GM04503 (cell line): ENCODE measurements at places on chromosomes 7 and 10.

DNA sequence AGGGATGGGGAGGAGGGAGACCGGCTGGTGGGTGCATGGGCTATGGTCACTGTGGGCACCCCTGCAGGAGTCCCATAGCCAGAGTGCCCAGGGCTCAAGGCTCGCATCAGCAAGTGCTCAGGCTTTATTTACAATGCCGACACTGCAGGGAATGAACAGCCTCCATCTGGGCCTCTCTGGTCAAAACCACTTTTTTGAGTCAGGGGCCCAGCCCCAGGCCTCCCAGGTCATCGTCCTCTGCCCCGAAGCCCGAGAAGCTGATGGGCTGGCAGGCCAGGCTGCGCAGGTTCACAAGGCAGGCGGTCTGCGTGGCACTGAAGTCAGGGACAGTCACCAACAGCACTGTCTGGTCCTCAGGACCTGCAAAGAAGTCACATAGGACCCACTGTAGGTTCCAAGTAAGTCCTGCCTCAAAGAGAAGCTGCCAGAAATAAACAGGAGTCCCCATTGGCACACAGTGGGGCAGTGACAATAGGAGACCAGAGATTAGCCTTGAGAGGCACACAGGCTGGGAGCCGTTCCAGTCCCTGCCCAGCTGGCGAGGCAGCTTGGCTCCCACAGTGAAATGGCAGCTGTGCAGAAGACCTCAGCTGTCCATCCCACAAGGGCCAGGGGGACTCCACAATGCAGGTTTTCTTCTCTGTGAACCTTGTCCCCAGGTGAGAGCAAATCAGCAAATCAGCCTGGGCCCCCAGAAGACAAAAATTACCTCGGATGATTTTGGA, 8.6 kb downstream of the POLD2 start:
- DNase-seq = no peak

DNA sequence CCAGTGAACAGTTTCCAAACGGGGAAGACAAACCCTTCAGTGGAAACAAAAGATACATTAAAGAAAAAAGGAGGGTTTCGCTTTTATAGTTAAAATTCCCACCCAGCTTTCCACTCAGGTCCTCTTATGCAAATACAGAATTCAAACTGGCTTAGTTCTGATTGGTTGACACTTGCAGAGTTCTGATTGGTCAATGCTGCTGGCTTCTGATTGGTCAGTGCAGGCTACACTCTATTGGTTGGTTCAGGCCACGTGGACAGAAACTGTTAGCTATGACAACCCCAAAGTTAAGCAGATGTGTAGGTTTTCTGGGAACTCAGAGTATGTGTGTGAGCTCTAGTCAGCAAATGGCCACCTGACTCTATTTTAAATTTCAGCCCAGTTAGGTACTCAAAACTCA, 80.0 kb downstream of the FBXL13 start:
- no peak for DNase-seq

GRCh38 chr10:60021361-60021760, 115.0 kb upstream of the CCDC6 start:
- no peak for DNase-seq

- DNase-seq = no peak
Measured at GRCh38 chr7:26815426-26815825, 49.0 kb downstream of the SKAP2 start.

GRCh38 chr7:30148426-30148825, 13.6 kb downstream of the MTURN start:
- no peak for DNase-seq

DNA sequence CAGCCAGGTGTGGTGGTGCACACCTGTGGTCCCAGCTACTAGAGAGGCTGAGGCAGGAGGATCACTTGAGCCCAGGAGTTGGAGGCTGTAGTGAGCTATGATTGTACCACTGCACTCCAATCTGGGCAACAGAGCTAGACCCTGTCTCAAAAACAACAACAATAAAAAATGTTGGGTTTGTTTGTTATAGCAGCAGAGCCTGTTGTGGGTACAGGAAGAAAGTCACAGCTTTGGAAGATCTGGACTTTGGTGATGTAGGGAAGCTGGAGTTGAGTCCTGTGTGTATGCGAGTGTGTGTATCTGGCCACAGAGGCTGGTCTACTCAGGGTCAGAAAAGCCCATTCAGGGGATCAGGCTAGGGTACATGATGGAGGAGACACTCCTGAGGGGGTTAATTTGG, 3.9 kb downstream of the GRID2IP start:
- no peak for DNase-seq

DNA sequence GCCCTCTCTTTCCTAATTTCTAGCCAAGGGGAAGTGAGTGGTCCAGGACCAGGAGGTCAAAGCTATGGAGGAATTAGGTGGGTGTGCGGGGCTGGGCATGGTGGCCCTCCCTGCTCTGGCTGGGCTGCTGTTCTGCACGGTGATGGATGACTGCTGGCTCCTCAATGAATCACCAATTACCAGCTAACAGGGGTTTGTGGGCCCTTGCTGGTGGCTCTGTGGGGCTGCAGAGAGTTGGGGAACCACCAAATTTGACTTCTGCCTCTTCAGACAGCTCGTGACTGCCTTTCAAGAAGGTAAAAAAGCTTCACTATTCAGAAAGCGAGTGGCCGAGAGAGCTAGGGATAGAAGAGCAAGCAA, 35.0 kb upstream of the HABP2 start:
- no peak for DNase-seq

GRCh38 chr7:125338110-125338509, 408.5 kb upstream of the POT1 start:
- no peak for DNase-seq

DNA sequence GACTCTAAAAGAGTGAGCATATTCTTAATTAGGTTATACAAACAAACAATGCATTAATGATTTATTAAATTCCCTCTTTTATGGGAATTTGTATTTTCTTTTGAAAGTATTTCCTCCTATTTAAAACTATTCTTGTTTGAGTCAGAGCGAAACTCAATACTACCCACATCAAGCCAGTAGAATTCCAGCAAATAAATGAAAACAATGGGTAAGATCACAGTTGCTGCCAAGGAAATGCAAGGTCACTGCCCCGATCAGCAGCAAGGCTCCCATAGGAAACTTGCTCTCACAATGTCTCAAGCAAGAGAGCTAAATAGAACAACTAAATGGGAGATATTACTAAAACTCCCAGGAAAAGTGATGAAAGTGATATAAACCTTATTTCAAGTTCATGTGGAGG, 206.3 kb downstream of the THSD7A start:
- no peak for DNase-seq

GRCh38 chr7:5624386-5625365, 156.8 kb downstream of the RNF216 start:
- DNase-seq = no peak

- no peak for DNase-seq
Measured at GRCh38 chr10:63265222-63265617, 132.1 kb downstream of the NRBF2 start.
